ENCODE measurements at places on chromosomes 2 and 18.

- no peak for DNase-seq
These were observed 117.6 kb downstream of the POLE4 start for GRCh38 chr2:75076088-75076487.

DNA sequence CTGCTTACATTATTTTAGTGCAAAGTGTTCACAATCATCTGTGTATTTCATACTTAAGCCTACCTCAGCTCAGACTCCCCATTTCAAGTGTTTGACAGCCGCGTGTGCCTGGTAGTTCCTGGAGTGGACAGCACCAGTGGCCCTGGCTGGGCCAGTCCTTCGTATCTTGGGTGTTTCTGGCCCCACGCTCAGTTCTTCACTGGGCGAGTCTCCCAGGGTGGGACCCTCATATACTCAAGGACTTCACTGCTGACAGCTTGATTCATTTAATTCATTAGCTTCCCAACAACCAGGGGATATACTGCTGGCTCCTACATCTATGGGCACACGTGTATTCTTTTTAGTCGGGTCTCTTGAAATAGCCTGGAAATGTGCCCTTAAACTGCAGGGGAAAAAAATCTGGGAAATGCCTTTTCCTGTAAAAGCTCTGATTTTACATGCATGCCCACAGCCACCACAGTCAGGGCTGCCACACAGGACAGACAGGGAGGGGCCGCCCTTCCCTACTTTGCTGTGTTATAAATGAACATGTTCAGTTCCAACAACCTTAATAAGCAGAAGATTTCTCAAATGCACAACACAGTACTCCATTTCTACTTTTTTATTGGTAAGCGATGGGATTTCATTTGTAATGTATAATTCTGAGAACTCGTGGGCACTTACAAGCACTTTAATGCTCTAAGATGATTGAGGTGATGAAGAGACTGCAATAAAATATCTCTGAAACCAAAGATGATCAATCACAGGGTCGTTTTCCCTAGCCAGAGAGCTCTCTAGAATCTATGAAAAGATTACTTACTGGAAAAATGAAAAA is 205.5 kb upstream of the REV1 start:
- DNase-seq = no peak

- DNase-seq = no peak
These were observed 34.9 kb upstream of the TGIF1 start for GRCh38 chr18:3415110-3415509.

DNA sequence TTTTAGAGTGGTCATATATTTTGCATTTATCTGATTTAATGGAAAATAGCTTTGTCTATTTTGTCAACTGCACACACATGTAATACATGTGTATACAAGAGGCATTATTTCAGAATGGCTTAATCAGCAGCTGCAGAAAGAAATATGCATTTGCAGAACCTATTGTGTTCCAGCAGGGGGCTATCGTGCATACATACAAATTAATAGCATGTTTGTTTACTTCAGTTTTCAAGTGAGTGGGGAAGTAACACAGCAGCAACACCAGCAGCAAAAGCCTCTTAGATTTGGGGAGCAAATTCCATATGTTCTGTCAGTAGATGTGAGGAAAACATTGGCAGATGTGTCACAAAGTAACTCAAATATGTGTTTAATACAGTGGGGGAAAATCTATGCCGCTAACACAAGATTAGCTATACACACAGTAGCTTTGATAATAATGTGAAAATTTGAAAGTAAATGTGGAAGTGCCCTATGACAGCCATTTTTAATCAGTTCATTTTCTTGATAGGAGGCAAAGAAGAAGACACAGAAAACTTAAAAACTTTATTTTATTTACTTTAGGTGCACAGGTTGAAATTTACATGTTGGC is 218.1 kb downstream of the WDR7 start:
- DNase-seq = no peak

GRCh38 chr2:27042159-27042661 is 9.3 kb upstream of the AGBL5 start:
- DNase-seq = no peak

GRCh38 chr2:236146436-236146835 is 21.8 kb downstream of the GBX2 start:
- DNase-seq = no peak

- DNase-seq = no peak
These were observed 92.9 kb downstream of the ACKR3 start for GRCh38 chr2:236662231-236663185.

- DNase-seq = no peak
These were observed 133.4 kb downstream of the PID1 start for GRCh38 chr2:229137639-229138038.

DNA sequence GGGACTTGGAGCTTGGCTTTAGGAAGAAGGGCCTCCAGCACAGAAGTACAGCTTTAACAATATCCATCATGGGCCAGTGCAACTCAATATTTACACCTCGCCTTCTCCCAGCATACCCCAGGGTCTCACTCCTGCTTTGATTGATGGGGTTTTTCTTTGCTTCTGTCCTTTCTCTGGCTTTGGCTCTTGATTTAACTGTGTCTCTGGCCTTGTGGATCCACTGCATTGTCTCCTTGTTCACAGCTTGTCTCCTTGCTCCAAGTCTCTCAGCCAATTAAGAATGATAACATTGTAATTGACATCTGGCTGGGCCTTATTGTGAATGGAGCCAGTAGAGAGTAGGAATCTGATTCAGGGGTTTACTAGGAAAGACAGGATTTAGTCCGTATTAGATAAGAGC is 1019.5 kb downstream of the TMEM182 start:
- DNase-seq = no peak

- DNase-seq = no peak
These were observed 818.8 kb upstream of the GYPC start for GRCh38 chr2:125837128-125837527.

GRCh38 chr18:35096677-35097011 is 55.4 kb downstream of the MAPRE2 start:
- DNase-seq = no peak

GRCh38 chr2:29267720-29268119 is 152.5 kb downstream of the CLIP4 start:
- no peak for DNase-seq

GRCh38 chr2:67798541-67799160 is 264.2 kb downstream of the C1D start:
- DNase-seq = no peak

GRCh38 chr2:55618025-55618274 is 528 bp upstream of the PPP4R3B start:
- no peak for DNase-seq

Measured in activated CD4-positive, alpha-beta T cell treated with anti-CD3 and anti-CD28 coated beads for 1 hour (primary cell).